ENCODE measurements at places on chromosomes 4 and X. TPM values are rescaled to one million over a fixed set of nuclear protein-coding genes. Genes with fewer than 3 reads are reported as not detected.

Gene TMEM144
- total RNA-seq, result 15.4 TPM

Gene HAND2
- 4.2 TPM for total RNA-seq

Gene XAGE1B
- not detected for total RNA-seq

Gene PAGE1
- not detected for total RNA-seq

Gene PNMA3
- 0.46 TPM for total RNA-seq

Gene TEX13C
- total RNA-seq, result not detected

Gene COL25A1
- 8.9 TPM for total RNA-seq

- no peak for DNase-seq
Observed at GRCh38 chrX:24468245-24468644, 3.2 kb downstream of the PDK3 start.

GRCh38 chr4:173230062-173230461 is 61.5 kb downstream of the GALNT7 start:
- DNase-seq, result no peak

GRCh38 chrX:150692831-150693724 is at the start of gene MTMR1:
MTMR1 (plus strand) TSS chrX:150693396; CDS start chrX:150693531, 135 bp downstream.
- no peak for DNase-seq

- no peak for DNase-seq
Observed at GRCh38 chrX:115895678-115896329, 274.7 kb upstream of the AGTR2 start.

GRCh38 chrX:11117745-11118144 is 6.6 kb downstream of the HCCS start:
- DNase-seq, result no peak

GRCh38 chr4:48329976-48330375 is 11.4 kb upstream of the SLAIN2 start:
- DNase-seq, result no peak

GRCh38 chr4:23838607-23839006 is 51.2 kb downstream of the PPARGC1A start:
- no peak for DNase-seq

GRCh38 chr4:55237839-55238238 is 108.2 kb upstream of the SRD5A3 start:
- no peak for DNase-seq
